ENCODE measurements at places on chromosomes 6 and 20.

DNA sequence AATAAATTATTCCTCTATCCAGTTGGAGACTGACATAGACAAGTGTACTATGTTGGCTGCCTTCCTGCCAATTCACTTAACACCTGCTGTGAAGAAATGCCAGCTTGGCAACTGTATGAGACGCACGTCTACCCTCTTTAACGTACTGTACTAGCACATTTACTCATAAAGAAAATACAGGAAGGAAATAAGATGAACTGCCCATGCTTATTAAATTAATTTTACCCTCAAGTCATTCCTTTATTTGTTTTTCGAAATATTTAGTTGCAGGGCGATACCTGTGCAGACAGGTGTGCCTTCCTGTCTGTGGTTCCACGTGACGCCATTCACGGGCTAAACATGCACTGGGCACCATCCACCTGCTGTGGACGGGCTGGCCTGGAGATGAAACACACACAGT is 52.0 kb downstream of the PSMG4 start:
- DNase-seq, result no peak

DNA sequence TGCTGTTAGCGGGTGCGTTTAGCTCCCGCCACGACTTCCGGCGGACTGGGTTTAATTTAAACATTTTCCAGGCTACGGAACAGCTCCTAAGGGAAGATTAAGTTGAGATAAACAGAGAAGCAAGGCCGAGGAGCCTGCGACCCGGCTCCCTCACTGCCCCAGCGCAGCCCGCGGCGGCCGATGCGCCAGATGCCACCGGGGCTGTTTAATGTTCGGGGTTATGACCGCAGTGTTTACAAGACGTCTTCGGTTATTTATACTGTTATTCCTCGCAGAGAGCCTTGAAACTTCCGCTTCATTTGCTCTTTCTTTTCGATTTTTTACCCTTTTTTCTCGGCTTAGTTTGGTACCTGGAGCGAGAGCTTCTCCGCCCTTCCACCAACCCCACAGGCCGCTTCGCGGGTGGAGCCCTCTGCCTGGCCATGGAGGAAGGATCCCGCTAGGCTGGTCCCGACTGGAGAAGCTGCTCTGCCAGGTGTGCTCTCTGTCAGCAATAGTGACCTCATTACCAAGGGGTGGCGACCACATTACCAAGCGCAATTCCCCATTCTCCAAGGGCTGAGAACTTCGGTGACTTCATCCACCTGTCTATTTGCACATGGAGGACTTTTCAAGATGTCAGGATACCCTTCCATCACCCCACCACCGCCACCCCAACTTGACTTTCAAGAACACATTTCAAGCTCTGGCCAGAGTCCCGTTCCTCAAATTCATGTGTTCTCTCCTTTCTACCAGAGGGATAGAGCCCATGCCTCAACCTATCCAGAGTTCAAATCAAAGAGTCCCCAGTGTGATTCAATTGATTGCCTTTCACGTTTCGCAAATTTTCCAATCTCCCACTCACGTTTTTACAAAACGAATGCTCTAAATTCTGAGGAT is 4.1 kb downstream of the TCF21 start:
- DNase-seq, result no peak

- no peak for DNase-seq
These were observed 4.3 kb downstream of the KHDC1 start for GRCh38 chr6:73258721-73259120.

DNA sequence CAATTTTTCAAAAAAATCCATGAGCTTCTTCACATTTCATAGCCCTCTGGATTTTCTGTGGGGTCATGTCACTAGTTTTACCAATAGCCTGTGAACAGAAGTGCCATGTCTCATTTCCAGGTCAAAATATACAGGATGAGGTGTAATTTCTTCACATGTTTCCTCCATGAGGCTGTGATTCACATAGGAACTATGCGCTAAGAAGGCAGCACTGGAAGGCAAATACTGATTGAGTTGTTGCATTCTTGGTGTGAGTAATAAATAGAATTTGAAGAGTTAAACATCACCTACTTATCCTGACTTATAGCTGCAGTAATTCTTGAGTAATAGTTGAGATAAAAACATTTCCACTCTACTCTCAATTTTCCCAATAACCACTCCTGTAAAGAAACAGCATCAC is 442.3 kb downstream of the HAO1 start:
- no peak for DNase-seq

- no peak for DNase-seq
These were observed 35.3 kb downstream of the DUSP22 start for GRCh38 chr6:327538-328116.

GRCh38 chr6:164085091-164086075 is 670.9 kb downstream of the QKI start:
- DNase-seq, result no peak

DNA sequence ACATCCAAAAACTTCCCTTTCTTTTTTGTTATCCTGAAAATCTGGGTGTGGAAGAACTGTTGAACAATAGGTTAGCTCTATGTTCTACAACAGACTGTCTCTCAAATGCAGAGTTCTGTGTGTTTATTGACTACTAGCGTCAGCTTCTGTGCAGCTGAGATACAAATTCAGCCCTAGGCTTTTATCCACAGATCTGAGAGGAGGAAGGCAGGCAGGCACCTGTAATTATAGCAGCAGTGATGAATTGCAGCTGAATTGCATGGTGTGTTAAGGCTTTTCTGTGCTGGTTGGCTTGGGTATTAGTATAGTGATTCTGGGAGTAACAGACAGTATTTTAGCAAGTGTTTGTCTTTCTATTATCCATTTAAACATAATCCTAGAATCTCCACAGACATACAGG is 24.4 kb downstream of the GRIK2 start:
- DNase-seq, result no peak

GRCh38 chr6:83047065-83047754 is 18.4 kb downstream of the UBE3D start:
- DNase-seq, result no peak

GRCh38 chr6:139753198-139753861 is 378.9 kb upstream of the CITED2 start:
- DNase-seq, result no peak

DNA sequence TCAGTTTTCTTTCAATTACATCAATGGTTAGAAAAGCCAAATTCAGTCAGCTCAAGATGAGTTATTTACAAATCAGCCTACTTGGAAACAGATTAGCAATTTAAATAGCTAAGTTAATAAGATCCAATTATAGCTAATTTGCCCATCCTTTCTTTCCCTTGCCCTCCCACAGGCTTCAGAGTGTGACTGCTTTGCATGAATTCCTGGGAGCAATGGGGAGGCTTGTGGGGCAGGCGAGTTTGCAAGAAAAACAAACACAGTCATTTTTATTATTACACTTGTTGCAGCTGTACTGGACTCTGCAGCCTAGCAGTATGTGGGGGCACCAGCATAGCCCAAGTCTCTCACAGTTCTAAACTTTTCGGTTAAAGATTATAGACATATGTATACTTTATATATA is 219.0 kb downstream of the NKAIN2 start:
- DNase-seq, result no peak

DNA sequence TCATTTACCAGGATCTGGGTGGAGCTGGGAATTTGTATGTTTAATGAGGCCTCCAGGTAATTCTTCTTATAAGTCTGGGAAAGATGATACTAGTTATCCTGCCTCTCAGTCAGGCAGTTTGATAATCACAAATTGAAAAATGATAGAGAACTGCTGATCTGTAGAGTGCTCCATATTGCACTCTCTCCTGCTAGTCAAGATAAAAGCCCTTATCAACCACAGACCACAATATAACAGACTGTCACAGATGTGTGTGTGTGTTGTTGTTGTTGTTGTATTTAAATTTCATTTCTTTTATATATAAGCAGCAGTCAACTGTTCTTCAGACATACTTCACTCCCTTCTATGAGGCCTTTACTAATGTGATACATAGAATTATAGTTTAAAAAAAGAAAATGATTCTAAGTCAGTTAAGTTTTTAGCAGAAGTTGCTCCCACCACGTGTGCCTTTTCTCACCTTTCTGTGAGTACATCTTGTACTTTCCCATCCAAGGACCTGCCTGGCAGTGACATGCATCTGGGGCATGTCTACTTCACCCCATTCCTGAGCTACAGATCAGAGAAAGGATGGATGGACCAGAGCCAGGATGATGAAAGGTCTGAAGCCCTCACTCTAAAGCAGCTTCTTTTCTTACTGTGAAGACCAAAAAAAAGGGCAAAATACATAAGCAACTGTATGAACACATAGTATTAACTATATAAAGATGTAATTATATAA is 29.8 kb downstream of the TENT5A start:
- no peak for DNase-seq

DNA sequence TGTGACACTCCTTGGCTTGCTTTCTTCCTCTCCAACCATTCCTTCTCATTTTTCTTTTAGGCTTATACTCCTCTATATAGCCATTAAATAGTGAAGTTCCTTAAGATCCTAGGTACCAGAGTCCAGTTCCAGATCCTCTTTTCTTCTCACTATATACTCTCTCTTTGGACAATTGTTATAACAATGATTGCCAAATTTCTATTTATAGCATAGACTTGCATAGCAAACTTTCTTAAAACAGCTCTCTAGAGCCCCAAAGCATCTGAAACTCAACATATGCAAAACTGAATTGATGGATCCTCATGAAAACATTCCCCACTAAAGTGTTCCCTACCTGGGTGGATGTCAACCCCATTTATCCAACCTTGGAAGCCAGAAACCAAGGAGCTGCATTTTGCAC is 13.4 kb downstream of the PHIP start:
- no peak for DNase-seq

DNA sequence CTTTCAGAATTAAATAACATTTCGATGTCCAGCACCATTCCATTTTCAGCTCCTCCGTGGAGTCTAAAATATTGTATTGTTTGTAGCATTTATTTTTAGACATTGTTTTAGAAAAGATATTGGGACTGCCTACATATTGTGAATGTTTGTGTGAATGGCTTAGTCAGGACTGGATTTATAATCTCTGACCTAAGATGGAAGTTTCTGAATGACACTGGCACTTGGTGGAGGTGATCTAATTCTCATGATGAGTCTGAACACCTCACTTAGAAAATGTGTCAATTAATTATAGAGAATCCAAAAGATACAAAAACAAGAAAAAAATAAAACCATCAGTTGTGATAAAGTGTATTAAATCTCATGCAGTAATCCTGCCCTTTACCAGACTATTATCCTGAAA is 60.8 kb upstream of the HBS1L start:
- DNase-seq, result no peak

- DNase-seq, result no peak
These were observed 15.8 kb upstream of the SIRPA start for GRCh38 chr20:1879369-1879768.

GRCh38 chr20:41463567-41463966 is 96.9 kb upstream of the EMILIN3 start:
- DNase-seq, result no peak

DNA sequence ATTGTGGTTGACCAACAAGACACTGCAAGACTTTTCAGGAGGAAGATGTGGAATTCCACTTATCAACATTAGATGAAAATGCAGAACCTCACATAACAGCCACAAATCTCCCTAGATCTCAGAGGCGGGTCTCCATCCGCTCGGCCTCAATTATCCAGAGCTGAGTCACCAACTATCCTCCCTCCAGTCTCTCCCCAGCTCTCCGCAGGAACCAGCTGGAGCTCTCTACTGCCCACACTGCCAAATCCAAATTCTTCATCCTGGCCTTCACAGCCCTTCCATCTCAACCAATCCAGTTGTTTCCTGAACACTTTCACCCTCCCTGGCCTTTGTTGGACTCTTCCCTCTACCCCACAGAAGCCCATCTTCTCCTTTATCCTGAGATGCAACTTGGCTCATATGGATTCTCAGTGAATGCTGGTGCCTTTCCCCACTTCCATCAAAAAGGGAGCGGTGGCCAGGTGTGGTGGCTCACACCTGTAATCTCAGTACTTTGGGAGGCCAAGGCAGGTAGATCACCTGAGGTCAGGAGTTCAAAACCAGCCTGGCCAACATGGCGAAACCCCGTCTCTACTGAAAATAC is 3.5 kb upstream of the TGIF2 start:
- DNase-seq, result no peak

DNA sequence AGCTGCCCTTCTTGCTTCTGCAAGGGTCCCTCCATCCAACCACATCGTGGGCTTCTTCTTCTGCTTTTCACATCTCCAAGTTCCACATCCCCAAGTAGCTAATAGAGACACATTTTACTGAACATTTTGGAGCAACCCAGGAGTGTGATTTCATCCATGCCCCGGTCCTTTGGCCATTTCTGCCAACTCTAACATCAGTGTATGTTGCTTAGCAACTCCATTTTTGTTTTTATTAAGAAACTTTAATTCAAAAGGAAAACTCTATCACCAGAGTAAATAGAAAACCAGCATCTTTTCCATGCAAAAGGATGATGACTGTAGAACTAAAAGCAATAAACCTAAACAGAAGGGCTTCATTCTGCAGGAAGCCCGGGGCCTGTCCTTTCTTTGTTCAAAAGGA is 32.7 kb upstream of the SULF2 start:
- DNase-seq, result no peak

DNA sequence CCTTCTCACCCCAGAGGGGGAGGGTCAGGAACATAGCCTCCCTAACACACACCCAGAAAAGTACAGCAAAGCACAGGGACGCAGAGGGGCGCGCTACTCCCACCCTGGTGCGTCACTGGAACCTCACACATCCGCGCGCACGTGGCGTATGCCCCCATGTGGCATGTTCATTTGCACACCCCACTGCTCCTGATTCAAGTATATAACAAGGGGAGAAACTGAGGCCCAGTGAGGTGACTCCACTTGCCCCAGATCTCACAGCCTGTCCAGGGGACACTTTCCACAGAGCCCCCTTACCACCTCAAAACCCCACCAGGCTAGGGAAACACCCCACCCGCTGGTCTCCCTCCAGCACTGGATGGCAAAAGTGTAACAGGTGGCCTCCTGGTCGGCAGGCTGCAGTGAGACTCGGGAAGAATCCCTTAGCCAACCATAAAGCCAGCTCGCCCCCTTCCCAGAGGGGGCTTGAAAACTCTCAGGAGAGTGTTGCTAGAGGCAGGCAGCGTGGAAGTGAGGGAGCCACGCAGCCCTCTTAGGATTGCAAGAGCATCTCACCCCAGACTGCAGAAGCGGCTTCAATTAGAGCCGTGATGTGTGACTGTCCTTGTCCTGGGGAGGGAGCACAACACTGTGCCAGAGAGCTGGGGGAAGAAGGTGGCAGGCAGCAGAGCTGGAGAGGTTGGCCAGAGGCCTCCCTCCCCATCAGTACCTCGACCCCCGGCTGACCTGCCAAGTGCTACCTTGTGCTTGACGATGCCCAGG is at the start of gene GRM4:
TSS of gene GRM4 (minus strand) at position 67 of the 762 bp plus-strand sequence. CDS start 12,591 bp downstream, outside the sequence.
- no peak for DNase-seq

GRCh38 chr6:1494671-1495070 is 105.3 kb downstream of the FOXF2 start:
- no peak for DNase-seq

GRCh38 chr20:17499041-17499440 is 32.1 kb downstream of the BFSP1 start:
- no peak for DNase-seq

DNA sequence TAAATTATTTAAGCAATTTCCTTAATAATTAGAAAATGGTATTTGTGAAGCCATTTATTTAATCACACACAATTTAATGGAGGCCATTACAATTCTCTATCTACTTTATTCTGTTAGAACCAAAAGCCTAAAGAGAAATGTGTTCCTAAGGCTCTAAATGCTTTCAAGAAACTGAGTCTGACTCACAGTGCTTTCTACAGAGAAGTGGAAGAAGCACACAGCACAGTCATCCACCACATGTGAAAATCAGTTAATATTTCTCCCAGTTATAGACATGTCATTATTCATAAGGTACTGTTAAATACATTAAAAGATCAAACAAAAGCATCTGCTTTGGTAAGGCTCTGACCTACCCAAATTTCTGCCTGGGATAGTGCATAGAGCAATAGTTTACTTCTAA is 214.4 kb downstream of the ALDH8A1 start:
- DNase-seq, result no peak
